ENCODE measurements at places on chromosomes 7 and 10. TPM values are rescaled to one million over a fixed set of nuclear protein-coding genes. Genes with fewer than 3 reads are reported as not detected.
A peak's percentile ranks its signal among the peaks of the same experiment; 100 is the strongest.

The CLCN1 gene
- not detected for total RNA-seq

The ZNF804B gene
- total RNA-seq: not detected

DNA sequence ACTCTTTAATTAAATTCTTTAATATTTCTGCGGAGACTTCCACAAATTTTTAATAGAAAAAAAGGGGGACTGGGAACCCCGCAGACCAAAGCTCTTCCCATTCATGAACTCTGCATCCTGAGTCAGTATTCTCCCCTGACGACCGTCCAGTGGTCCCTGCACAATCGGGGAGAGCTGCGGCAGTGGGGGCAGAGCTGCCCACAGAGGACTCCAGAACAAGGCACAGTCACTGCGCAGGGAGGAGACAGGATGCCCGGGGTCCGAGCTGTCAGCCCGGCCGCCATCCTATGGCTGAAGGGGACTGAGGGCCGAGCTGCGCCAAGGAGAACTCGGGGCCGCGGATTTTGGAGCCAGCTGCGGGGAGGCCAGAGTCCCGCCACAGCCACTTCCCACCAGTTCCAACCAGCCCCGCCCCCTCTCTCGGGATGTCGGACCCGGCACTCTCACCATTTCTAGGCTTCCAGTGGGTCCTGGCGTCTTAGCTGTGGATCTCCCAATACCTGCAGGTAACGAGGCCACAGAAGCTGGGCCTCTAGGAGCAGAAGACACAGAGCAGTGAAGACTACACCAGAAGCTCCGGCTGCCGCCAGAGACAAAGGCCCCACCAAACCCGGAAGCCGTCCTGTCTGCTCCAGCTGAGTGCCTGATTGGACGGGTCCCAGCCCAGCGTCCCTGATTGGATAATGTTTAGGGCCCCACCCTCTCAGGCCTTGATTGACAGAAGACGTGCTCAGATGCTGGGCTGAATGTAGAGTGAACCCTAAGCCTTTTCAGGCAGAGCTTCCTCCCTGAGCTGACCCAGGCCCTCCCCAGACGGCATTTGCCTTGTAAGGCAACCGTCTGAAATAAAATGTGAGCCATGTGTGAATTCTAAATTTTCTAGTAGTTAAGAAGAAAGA is at the start of gene ERV3-1:
ERV3-1 (minus strand) TSS at position 594 of the 899 bp plus-strand sequence. CDS start 13,661 bp downstream, outside the sequence.
- DNase-seq: peak; percentile 97

- DNase-seq: no peak
Observed at GRCh38 chr7:79668292-79668691, 214.8 kb upstream of the MAGI2 start.

The RSBN1L gene
- total RNA-seq: 25.9 TPM

- DNase-seq: no peak
Observed at GRCh38 chr10:52923520-52923919, 150.9 kb upstream of the MBL2 start.

The OPN4 gene
- not detected for total RNA-seq

GRCh38 chr7:155878250-155878649 is 66.0 kb upstream of the SHH start:
- DNase-seq: no peak

DNA sequence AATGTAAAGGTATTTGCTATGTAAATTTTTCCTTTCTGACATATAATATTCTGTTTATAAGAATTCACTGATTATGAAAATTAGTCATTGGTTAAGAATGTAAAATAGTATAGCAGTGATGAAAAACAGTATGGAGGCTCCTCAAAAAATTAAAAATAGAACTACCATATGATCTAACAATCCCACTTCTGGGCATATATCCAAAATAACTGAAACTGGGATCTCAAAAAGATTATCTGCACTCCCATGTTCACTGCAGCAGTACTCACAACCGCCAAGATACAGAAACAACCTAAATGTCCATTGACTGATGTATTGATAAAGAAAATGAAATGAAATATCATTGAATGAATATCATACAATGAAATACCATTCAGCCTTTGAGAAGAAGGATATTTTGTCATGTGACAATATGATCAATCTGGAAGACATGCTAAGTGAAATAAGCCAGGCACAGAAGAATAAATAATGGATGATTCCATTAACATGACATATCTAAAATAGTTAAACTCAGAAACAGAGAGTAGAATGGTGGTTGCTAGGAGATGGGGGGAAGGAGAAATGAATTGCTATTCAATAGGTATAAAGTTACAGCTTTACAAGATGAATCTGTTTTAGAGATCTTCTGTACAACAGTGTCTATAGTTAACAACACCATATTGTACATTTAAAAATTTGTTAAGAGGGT is 14.0 kb downstream of the C10orf88 start:
- no peak for DNase-seq

- DNase-seq: no peak
Observed at GRCh38 chr7:45068236-45069023, 20.3 kb downstream of the NACAD start.

The TMEM273 gene
- total RNA-seq: not detected

DNA sequence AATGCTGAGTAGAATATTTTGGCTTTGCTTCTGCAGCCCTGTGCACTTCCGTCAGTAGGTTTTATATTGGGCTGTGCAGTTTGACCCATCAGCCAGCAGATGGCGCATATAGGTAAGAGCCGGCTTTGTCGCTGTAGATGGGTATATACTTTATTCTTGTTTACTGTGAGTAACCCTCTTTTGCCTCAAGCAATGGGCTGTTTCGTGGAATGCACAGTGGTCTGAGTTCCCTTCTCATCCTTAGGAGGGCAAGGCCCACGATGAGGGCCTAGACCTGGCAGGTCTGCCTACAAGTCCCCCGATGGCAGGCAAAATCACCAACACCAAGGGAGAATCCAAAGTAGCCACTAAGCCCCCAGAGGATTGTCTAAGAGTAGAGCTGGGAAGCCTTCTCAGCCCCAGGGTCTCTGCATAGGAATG is 1002.9 kb upstream of the KCND2 start:
- peak; percentile 66 for DNase-seq

DNA sequence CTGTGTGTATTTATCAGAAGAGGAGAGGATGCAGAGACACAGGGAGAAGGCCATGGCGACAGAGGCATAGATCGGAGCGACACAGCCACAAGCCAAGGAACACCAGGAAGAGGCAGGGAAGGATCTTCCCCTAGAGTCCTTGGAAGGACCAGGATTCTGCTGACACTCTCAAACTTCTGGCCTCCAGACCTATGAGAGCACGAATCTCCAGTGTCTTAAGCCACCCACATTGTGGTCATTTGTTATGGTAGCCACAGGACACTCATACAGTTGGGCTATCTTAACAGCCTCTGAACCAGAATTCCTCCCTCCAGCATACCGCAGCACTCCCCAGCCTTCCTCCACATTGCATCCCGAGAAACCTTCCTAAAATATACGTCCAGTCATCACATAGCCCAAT is 367.0 kb upstream of the MGMT start:
- DNase-seq: no peak

The GALNT17 gene
- not detected for total RNA-seq

DNA sequence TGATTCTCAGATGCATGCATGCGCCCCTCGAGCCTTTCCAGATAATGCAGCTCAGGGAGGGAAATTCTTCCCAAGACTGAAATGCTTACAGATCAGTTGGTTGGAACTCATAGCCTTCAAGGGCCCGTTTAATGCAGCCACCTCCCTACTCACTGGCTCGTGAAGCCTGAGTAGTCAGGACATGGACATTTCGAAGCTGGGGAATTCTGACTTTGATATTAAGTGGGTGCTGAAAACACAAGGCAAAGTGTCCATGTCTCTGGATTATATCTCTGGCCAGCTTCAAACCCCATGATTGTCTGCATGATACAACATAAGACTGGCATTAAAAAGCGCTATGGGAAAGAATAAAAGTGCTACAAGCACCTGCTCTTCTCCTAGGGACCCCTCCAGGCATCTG is 207.5 kb downstream of the HERPUD2 start:
- no peak for DNase-seq

GRCh38 chr7:156949541-156950380 is at the start of gene NOM1:
Gene NOM1, plus strand, starts transcription at chr7:156949712. Its CDS starts 26 bp downstream, at chr7:156949738.
- peak; percentile 66 for DNase-seq

GRCh38 chr10:26528715-26529393 is 90.7 kb downstream of the APBB1IP start:
- DNase-seq: no peak

DNA sequence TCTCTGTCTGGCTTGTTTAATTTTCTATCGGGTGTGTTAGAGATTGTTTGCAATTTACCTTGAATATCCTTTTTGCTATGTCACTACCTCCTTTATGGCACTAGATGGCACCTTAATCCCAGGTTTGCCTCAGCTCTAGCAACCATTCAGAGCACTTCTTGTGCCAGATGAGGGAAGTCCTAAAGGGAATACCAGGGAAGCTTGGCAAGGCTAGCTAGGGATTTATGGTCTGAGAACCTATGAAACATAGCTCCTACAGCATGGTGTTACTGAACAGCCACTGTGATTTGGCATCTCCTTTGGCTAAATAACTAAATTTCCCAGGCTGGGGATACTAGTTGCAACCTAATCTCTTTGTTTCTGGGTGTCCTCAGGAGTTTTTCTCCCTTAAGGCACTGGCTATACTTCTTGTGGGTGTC is 69.0 kb upstream of the VOPP1 start:
- peak; percentile 71 for DNase-seq

DNA sequence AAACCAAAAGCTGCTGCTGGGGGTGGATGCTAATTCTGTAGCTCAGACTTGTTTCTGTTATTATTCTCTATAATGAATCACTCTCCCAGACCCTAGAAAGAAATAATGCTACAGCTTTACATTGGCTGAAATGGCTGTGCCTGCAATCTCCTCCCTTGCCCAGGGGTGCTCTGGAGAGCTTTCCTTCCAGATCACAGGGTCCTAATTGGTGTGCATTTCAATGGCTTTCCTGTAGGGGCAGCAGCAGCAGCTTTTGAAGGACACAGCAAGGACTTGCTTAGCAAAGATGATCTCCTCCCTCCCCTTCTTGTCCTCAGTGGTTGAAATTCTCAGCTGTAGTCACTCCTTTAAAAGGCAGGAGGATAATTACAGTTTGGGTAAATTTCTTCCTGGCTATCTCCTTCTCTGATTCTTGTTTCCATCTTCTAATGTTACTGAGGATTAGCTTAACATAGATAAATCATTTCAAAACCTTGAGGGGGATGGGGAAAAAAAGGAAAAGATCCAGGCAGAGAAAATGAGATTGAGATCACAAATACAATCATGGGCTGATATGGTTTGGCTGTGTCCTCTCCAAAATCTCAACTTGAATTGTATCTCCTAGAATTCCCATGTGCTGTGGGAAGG is 120.2 kb upstream of the CTTNBP2 start:
- peak; percentile 18 for DNase-seq

GRCh38 chr7:6706666-6707407 is at the start of gene ZNF12:
Gene ZNF12, minus strand, starts transcription at chr7:6706947. Its CDS starts 1,774 bp downstream, at chr7:6705173.
- peak; percentile 90 for DNase-seq

DNA sequence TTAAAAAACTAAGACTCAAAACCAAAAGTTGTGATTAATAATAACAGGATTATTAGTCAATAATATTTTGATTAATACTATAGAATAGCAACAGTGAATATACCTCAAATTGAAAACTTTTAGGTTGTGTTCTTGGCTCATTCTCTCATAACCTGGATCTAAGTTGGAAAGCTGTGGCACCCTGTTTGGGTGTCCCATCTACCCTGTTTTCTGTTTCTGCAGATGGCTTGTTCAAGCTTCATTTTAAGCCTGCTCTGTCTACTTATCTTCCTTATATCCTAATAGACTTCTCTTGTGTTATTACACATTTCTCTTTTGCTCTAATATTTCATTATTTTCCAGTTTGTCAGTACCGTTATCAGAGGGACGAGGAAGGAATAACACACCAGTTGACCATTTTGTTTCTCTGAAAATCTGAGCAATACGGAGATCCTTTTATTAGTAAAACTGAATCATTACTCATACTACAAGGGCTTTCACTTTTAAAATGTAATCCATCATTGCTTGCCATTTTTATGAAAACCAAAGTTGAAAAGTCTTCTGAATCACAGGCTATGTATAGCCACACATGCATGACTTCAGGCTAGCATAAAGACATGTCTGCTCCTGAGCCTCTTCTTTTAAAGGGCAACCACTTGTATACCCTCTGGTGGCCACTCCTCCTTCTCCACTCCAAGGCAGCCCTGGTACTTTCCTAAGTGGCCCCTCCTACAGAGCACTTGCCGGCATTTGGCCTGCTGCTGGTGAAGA is 22.3 kb downstream of the COX15 start:
- no peak for DNase-seq

DNA sequence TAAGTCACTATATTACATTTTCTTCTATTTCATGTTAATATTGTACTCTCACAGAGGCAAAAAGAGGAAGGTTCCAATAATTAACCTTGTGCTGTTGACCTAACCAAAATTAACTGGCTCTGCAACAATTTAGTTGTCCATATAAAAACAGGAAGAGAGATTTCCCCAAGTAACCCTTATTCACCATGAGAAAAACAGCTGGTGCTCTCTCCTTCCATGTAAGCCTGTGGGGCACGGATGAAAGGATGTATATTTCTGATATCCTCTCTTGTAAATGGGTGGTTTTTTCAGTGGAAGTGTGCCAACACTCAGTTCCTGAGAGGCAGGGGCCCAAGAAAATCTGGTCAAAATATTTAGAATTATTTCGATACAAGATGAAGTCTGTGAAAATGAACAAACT is 358.1 kb downstream of the CRPPA start:
- no peak for DNase-seq

GRCh38 chr10:11881477-11882417 is 58.6 kb downstream of the PROSER2 start:
- peak; percentile 89 for DNase-seq

DNA sequence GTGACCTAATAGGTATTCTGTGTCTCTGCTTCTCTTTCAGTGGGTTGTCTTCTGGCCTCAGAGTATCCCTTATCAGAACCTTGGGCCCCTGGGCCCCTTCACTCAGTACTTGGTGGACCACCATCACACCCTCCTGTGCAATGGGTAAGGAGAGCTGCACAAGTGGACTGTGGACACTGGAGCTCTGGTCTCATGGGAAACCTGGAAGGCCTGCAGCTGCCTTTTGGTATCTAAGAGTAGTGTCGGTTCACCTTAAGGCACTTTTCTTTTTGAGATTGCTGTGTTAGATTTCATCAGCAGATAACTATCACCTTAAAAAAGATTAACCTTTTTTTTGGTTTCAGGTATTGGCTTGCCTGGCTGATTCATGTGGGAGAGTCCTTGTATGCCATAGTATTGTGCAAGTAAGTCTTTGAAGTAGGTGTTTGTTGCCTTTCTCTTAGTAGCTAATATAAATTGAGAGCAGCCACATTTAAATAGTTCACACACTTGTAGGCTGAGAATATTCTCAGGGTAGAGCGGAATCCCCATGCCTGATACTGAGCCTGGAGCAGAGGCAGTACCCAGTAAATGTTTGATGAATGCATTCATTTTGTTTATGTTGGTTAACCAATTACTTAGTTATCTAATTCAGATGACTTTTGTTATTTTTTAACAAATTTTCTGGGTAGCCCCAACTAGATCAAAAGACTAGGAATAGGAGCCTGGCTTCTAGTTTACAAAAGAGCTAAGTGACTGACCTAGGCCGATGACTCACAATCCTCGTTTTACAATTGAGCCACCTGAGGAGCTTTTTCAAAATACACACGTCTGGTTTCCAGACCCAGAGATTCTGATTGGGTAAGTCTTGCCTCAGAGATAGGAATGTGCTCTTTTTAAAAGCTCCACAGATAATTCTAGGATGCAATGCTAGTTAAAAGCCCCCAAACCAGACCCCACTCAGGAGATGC is 3.6 kb downstream of the TMEM254 start:
- DNase-seq: peak; percentile 87

The PSD gene
- 0.11 TPM for total RNA-seq

Measured in HepG2 (cell line).